Head of caudate nucleus (tissue), 42 donors: ENCODE measurements at places on chromosomes 2 and 18.

DNA sequence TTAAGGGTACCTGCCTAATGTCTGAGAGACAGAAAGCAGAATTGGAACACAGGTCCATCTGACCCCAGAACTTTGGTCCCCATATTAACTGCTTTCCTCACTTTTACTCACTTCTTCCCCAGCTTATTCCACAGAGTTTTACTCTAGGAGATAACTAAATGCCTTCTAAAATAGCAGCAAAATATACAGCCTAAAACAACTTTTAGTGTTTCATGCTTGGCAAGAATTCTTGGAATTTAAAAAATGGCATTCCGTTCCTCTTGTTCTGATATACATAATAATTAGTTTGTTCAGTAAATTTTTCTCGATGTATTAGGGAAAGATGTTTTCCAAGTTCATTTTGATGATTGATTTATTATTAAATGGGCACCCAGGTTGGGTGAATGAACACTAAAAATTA is 151.9 kb downstream of the FHOD3 start:
- no peak for DNase-seq

DNA sequence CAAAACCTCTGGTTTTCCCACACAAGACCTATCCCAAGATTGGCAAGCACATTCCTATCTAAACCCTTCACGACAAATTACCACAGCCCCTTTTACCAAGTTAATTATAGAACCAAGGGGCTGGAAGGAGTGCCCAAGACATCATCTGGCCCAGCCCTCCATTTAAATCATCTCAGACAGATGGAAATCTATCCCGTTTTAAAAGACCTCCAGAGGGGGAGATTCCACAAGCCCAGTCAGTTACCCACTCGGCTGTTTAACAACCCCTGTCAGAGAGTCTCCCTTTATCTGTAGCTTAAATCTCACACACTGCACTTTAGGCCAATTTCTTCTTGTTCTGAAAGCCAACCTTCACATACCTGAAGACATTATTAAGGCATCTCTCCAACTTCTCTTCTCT is 179.1 kb upstream of the MEIS1 start:
- no peak for DNase-seq

DNA sequence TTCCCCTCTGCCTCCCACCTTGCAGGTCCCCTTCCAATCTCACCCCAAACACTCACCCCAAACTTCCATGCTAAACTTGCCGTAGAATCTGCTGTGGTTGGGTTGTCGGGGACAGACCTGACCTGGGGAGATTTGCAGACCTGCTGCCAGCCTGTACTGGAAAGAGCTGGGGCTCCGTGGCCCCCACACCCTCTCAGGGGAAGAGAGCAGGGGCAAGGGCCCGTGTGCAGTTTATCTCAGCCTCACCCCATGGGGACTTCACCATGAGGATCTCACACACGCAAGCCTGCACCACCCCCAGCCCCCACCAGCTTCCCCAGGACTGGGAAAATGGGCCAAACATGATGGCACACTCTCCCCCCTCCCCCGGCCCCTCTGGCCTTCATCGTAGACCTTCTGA is 30.7 kb downstream of the KCNIP3 start:
- DNase-seq: no peak

DNA sequence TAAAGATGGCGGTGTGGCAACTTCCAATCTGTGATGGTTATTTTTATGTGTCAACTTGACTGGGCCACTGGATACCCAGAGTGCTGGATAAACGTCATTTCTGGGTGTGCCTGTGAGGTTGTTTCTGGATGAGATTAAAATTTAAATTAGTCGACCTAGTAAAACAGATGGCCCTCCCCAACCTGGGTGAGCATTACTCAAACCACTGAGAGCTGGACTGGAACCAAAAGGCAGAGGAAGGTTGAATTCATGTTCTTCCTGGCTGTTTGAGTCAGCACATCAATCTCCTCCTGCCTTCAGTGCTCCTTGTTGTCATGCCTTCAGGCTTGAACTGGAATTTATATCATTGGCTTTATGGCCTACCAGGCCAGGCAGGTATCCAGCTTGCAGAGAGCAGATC is 190.8 kb upstream of the RGPD4 start:
- DNase-seq: no peak

DNA sequence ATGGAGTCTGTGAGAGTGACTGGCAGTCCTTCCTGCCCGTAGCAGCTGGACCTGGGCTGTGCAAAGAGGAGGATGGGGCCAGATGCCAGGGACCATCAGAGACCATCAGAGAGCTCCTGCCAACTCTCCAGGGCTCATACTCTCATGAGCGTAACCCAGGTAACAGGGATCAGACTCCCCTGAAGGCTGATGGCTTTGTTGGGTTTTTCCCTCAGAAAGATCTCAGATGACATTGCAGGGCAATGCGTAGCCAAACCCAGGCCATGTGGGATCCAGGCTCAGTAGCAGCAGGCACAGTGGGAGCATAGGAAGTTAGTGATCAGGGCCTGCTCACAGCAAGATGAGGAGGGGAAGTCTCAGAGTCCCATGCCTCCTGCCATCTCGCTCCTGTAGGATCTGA is 218.0 kb downstream of the LOXHD1 start:
- no peak for DNase-seq

DNA sequence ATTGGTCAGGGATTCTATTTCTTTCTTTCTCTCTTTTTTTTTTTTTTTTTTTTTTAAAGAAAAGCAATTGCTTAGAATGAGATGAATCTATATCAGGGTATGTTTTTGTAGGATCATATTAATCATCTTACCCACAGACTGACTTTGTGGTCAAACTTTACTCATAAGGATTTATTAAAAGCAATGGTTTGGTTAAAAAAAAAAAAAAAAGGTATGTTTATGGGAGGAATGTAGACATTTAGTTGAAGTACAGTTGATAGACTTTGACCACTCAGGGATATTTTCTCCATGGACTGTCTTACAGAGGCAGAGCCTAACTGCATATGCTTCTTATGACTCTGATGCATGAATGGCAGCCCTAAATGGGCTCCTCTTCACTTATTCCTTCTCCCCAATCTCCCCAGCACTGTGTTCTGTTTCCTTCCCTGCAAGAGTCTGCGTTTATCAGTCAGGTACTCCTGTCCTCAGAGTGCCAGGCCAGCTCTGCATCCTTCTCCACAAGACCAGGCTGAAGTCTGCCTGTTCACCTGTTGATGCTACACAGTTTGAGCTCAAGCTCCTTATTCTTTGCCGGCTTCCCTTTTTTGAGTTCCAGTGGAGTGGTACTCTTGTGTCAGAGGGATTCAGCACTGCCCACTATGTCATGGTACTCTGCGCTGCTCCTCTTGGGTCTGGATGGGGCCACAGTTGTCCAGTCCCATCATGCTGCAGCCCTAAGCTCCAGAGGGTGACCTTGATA is 24.3 kb downstream of the CRIM1 start:
- DNase-seq: no peak

DNA sequence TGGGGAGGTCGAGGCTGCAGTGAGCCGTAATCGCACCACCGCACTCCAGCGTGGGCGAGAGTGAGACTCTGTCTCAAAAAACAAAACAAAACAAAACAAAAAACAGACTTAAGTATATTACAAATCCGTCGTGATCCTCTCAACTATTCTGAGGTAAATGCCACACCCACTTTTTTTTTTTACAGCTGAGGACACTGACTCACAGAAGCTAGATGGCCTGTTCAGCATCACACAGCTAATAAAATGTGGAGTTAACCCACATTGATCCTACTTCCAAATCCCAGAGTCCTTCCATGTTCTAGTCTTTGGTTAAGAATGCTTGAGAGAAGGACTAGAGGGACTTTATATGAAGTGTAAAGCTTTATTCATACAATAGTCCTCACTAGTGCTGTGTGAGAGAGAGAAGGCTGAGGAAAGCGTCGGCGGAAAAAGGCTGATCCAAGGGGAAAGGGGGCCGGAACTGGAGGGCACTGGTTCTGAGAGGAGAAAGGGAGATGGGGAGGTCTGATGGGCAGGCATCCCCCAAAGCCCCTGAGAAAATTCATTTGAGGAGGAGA is 627 bp downstream of the RNF25 start:
- no peak for DNase-seq

- DNase-seq: no peak
Observed at GRCh38 chr2:12044857-12045256, 298.4 kb downstream of the LPIN1 start.

DNA sequence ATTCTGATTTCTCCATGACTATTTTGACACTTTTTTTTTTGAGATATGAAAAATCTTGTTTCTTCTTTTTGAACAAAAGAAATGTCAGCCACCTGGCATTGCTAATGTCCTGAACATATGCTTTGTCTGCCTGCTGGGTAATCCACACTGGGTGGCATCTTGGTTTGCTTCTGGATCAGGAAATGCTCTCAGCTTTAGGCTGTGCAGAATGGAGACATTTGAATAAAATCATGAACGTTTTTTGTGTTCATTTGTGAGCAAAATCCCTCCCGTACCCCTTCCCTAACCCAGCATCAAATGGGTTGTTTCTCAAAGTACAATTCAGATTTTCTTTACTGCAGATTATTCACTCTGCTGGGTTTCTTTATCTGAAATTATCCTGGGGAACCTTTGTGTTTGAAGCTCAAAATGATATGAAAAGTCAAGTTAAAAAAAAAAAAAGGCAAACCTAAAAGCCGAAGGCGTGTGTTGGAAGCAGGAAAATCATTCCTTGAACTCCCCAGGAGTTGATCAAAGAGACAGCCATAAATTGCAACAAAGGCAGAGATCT is 53.4 kb upstream of the KLF7 start:
- DNase-seq: no peak

GRCh38 chr2:65357095-65357958 is 75.1 kb downstream of the SPRED2 start:
- DNase-seq: no peak
